ENCODE measurements at places on chromosomes 5 and 9.
A peak's percentile ranks its signal among the peaks of the same experiment; 100 is the strongest.

DNA sequence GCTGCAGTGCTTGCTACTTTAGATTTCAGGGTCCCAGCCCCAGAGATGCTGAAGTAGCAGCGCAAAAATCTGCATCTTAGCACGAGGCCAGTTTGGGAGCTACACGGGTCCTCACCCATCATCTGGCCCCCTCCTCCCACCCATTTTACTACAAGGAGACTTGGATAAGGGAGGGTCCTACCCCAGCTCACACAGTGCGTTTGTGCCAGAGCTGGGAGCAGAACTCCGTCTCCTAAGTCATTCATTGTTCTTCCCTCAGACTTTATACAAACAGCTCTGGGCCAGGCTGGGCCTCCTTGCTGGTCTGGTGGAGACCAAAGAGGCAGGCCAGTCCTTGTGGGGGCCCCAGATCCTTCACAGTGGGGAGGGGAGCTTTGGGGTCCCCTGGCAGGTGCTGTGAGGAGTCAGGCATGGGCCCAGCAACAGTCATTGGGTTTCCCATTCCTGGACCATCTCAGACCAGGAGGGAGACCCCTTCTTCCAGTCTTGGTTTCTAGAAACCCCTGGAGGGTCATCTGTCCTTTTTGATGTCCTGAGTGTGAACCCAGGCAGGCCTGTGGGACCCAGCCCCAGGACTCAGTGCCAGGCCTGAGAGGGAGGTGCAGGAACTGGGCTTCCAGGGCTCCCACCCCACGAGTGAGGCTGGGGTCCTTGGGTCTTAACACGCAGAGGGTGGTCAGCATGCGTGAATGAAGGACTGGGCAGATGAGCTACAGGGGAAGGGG lies 2.3 kb upstream of the IL17B start:
- no peak for DNase-seq

- no peak for DNase-seq
These were observed 1107.0 kb upstream of the SEMA6A start for GRCh38 chr5:117681431-117682254.

DNA sequence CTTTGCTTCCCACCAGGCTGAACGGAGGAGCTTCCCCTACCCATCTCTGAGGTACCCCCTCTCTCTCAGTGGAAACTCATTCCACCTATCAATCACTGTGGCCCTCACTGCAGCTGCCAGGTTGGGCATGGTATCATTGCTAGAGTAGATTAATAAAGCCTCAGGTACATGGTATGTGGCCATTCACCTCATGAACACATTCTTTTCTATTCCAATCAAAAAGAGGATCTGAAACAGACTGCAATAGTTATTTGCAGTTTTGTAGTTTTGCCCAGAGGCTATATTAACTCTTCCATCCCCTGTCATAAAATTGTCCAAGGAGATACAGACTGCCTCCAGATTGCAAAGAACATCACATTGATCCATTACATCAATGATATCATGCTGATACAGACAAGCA lies 85.8 kb upstream of the MVB12B start:
- no peak for DNase-seq

DNA sequence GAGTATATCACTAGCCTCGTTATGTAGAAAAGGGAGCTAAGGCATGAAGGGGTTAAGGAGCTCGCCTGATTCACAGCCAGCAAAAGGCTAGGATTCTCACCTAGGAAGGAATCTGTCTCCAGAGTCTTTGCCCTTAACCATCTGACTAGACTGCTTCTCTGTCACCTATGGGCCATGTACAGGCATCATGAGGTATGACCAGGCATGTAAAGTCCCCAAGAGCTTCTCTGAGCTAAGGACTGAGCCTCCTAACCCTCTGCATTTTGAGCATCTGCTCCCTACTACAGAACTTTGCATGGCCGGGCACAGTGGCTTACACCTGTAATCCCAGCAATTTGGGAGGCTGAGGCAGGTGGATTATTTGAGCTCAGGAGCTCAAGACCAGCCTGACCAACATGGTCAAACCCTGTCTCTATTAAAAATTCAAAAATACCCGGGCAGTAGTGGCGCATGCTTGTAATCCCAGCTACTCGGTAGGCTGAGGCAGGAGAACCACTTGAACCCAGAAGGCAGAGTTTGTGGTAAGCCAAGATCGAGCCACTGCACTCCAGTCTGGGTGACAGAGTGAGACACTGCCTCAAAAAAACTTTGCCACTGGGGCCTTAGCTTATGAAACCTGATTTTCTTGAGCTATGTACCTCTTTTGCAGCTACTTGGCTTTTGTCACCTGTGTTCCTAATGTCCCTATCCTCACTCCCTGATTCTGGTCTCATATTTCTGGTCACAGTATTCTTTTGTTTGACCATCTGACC lies 33.2 kb upstream of the IL7R start:
- no peak for DNase-seq

DNA sequence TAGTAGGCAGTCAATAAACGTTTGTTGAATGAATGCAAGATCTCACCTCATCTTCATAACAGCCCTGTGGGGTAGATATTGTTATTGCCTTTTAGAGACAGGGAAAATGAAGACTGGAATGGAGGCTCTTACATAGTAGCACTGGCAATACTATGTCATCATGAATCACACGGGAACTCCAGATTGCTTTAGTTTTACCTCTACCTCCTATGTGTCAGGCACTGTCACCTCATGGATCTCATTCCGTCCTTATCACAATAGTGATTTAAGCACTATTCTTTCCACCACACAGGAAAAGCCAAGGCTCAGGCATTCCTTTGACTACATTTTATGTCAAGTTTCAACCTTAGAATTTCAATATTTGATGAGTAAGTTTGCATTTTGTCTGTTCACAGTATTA lies 2.9 kb upstream of the EPB41L4B start:
- no peak for DNase-seq

GRCh38 chr9:17793713-17794622 lies 215.1 kb downstream of the SH3GL2 start:
- no peak for DNase-seq

DNA sequence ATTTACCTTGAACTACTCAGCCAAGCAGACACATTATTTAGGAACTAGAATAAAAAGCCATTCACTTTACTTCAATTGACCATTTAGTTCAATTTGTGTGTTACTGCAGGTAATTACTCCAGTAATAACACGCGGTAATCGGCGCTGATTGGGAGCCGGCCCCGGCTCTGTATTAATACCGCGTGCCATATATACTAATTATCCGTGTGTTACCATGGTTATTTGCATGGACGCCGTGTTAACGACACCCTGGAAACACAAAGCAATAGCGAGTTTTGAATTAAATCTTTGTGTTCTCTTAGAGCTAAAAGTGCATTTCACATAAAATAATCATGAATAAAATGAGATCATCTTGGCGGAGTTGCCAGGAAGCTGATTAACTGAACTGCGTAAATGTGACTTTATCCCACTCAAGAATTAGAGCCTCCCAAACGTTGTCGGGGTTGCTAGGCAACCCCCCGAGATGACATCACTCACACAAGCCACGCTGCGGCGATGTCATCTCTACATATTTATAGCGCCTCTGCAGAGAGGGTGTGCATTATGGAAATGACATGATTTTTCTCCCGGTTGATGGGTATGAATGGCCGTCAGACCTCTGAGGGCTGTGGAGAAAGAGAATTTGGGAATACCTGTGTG lies 41.4 kb upstream of the RNU6ATAC start:
- DNase-seq: no peak

- DNase-seq: no peak
These were observed 107.9 kb downstream of the RXRA start for GRCh38 chr9:134433909-134434882.

GRCh38 chr5:41087461-41087860 lies 16.3 kb upstream of the MROH2B start:
- no peak for DNase-seq

GRCh38 chr9:134606951-134607731 lies 34.5 kb upstream of the COL5A1 start:
- DNase-seq: no peak

- no peak for DNase-seq
These were observed 97.8 kb upstream of the SMC5 start for GRCh38 chr9:70160686-70161600.

GRCh38 chr9:124381170-124381945 lies 33.9 kb downstream of the PSMB7 start:
- no peak for DNase-seq

GRCh38 chr5:175597718-175598117 lies 60.2 kb upstream of the HRH2 start:
- DNase-seq: no peak

GRCh38 chr5:171666815-171667214 lies 118.8 kb upstream of the SMIM23 start:
- DNase-seq: no peak

GRCh38 chr5:171858303-171858702 lies 72.7 kb downstream of the SMIM23 start:
- no peak for DNase-seq

DNA sequence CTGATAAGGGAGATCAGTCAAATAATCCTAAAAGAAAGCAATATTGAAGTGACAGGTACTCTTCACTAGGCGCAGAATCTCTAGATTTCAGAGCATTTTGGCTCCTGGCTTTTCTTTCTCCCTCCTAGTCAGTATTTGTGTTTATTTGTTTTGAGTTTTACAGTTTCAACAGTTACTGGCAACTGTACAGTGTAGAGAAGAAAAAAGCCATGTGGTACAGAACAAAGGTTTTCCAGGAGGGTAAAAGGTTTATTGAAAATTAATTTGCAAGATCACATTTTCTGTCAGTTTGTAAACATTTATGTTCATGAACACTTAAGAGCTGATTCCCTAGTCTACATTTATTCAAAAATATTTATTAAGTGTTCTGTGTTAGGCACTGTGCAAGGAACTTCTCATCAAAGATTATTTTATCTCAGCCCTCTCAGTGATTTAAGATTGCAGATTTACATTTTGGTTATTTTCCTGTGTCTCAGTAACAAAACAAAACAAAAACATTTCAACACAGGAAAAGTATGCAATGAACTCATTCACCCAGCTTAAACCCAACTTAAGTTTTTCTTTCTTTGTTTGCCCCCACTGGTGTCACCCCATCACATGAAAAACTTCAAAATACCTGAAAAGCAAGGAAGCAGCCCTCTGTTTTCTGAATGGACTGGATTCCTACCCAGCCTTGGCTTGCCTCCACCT lies 12.9 kb downstream of the MINAR2 start:
- DNase-seq: no peak

- no peak for DNase-seq
These were observed 58.9 kb downstream of the IRX1 start for GRCh38 chr5:3654515-3654914.

- no peak for DNase-seq
These were observed 115.7 kb downstream of the WNK2 start for GRCh38 chr9:93299418-93300174.

- no peak for DNase-seq
These were observed 78.1 kb downstream of the SNCAIP start for GRCh38 chr5:122390154-122390553.

- no peak for DNase-seq
These were observed 13.8 kb upstream of the RANBP17 start for GRCh38 chr5:170848033-170848432.

DNA sequence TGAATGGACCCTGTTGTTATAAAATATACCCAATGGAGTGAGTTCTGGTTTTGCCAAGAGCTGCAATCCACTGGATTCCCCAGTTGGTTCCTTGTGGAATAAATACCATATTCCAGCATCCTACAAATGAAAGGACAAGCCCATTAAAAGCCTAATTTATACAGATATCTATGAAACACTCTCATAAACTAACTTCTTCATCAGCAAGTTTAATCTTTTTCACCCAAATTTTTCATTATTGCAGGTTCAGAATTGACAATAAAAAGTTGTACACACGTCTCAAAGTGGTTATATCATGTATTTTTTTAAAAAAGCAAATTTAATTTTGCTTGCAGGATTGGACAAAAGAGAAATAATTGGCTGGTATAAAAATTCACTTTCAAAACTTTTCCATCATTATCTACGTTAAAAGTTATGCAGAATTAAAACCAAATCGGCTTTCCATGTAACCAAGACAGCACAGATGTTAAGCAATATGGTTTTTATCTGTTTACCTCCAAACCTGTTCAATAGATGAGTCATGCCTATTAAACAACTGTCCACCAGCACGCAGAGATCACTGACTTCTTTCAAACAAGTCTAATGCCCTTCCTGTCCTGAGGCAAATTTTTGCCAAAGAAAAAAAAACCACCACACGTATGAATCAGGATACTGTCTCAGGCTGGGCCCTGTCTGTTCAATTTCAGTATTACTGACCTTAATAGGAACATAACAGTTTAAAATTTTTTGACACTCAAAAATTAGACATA lies 42.5 kb downstream of the CEMIP2 start:
- no peak for DNase-seq

GRCh38 chr5:66653325-66653724 lies 57.1 kb downstream of the MAST4 start:
- DNase-seq: no peak

- DNase-seq: peak; percentile 20
These were observed 9.7 kb downstream of the LECT2 start for GRCh38 chr5:135944967-135945560.

DNA sequence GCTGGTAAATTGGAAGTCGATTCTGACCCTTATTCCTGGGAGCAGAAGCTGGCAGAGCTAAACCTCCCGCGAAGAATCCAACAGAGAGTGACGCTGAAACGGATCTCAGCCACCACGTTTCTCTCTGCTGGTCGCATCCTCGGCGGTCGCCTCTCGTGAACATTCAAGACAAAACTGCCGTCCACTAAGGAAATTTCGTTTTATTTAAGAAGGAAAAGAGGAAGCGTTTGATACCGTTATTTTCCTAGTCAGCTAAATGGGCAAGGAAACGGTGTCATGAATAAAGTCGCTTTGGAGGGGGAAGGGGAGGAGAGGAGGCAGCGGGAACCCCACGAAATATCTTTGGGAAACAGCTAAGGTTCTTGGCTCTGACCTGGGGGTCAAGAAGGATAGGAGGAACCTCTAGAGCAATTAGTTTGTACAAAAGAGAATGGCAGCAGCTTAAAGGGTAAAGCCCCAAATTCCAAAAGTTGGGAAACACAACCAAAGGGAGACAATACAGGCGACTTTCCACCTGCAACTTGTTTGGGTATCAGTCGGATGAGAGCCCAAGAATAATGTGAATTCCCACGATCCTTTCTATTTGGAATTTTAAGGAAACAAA lies 1.9 kb downstream of the FOXB2 start:
- DNase-seq: no peak

- DNase-seq: no peak
These were observed 1.7 kb upstream of the AGTPBP1 start for GRCh38 chr9:85743275-85744128.

DNA sequence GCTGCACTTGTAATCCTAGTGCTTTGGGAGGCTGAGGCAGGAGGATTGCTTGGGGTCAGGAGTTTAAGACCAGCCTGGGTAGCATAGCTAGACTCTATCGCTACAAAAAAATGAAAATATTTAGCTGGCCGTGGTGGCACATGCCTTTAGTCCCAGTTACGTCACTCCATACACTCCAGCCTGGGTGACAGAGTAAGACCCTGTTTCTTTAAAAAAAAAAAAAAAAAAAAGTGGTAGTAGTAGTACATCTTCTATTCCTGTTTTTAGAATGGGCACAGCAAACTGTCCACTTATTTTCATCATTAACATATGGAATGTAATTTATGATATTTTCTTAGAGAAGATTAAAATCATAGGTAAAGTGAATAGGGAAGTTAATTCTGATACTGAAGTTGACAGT lies 48.2 kb downstream of the TRIO start:
- DNase-seq: no peak

GRCh38 chr5:158070859-158071258 lies 211.9 kb upstream of the CLINT1 start:
- no peak for DNase-seq

GRCh38 chr9:95107976-95108375 lies 209.5 kb downstream of the FANCC start:
- no peak for DNase-seq

- no peak for DNase-seq
These were observed 910.2 kb downstream of the TAF11L14 start for GRCh38 chr5:18544421-18544820.

Data from activated CD4-positive, alpha-beta T cell treated with anti-CD3 and anti-CD28 coated beads for 4 hours (primary cell).